ENCODE measurements at places on chromosomes 2 and 18. TPM values are rescaled to one million over a fixed set of nuclear protein-coding genes. Genes with fewer than 3 reads are reported as not detected.

- no peak overlapping the region for H3K4me3 ChIP-seq
- DNase-seq, result no peak
- H3K27ac ChIP-seq, result no peak overlapping the region
- H3K27me3 ChIP-seq, result no peaks in the 10 kb centered on the region
These were observed 78.5 kb downstream of the RBM43 start for GRCh38 chr2:151182899-151183809.

GRCh38 chr2:229084447-229084846, 186.6 kb downstream of the PID1 start:
- no peaks in the 10 kb centered on the region for H3K36me3 ChIP-seq
- H3K4me1 ChIP-seq, result no peaks in the 10 kb centered on the region
- no peaks in the 10 kb centered on the region for H3K27me3 ChIP-seq

GRCh38 chr2:58757971-58758370, 516.8 kb upstream of the FANCL start:
- no peak for DNase-seq
- no peaks in the 10 kb centered on the region for H3K27me3 ChIP-seq
- no peak overlapping the region for H3K27ac ChIP-seq

B3GNT7 gene
- 0.51 TPM for total RNA-seq

All from psoas muscle (tissue), 8 donors.